Fibroblast of villous mesenchyme (primary cell): ENCODE measurements at places on chromosomes 1 and 21. TPM values are rescaled to one million over a fixed set of nuclear protein-coding genes. Genes with fewer than 3 reads are reported as not detected.

CLEC20A gene
- not detected in 2 replicates for total RNA-seq

AIM2 gene
- total RNA-seq, result 0.32 TPM in 1 of 2 replicates, not detected in the other

KRTAP10-9 gene
- total RNA-seq, result not detected in 2 replicates

MTARC2 gene
- total RNA-seq, result 2.2 and 4.2 TPM in 2 replicates

STUM gene
- under 0.01 TPM in 1 of 2 replicates, not detected in the other for total RNA-seq

RNPC3 gene
- 12.9 and 16.0 TPM in 2 replicates for total RNA-seq

FAM3B gene
- total RNA-seq, result not detected in 2 replicates

RGS1 gene
- total RNA-seq, result 0.32 TPM in 1 of 2 replicates, not detected in the other

PDXK gene
- 88.1 and 88.3 TPM in 2 replicates for total RNA-seq

MYOG gene
- not detected in 2 replicates for total RNA-seq

RAB29 gene
- 22.2 and 43.2 TPM in 2 replicates for total RNA-seq

BSND gene
- not detected in 2 replicates for total RNA-seq

NUP210L gene
- under 0.01 TPM in 1 of 2 replicates, not detected in the other for total RNA-seq

RUNX1 gene
- 21.6 and 37.4 TPM in 2 replicates for total RNA-seq

TCEA3 gene
- total RNA-seq, result 8.6 and 11.3 TPM in 2 replicates

SPRR2B gene
- not detected in 2 replicates for total RNA-seq

CXADR gene
- total RNA-seq, result 0.32 and 0.86 TPM in 2 replicates

KIF17 gene
- 0.64 and 2.2 TPM in 2 replicates for total RNA-seq

S100A7 gene
- not detected in 2 replicates for total RNA-seq

SF3B4 gene
- 13.5 and 16.4 TPM in 2 replicates for total RNA-seq

KRTAP13-2 gene
- not detected in 2 replicates for total RNA-seq

NHLH1 gene
- under 0.01 TPM in 1 of 2 replicates, not detected in the other for total RNA-seq

OR6Y1 gene
- total RNA-seq, result not detected in 2 replicates

CDK18 gene
- 1.6 and 2.2 TPM in 2 replicates for total RNA-seq

RPTN gene
- not detected in 2 replicates for total RNA-seq

COL24A1 gene
- 2.3 and 3.9 TPM in 2 replicates for total RNA-seq

NTMT2 gene
- not detected in 2 replicates for total RNA-seq

SPATA46 gene
- total RNA-seq, result not detected in 2 replicates

HIVEP3 gene
- total RNA-seq, result 0.86 and 1.6 TPM in 2 replicates

BEST4 gene
- not detected in 2 replicates for total RNA-seq

CRYAA gene
- not detected in 2 replicates for total RNA-seq

KIAA1614 gene
- 6.9 and 8.4 TPM in 2 replicates for total RNA-seq

S100B gene
- not detected in 2 replicates for total RNA-seq

CNKSR1 gene
- 0.32 TPM in 1 of 2 replicates, not detected in the other for total RNA-seq

PRAMEF1 gene
- total RNA-seq, result not detected in 2 replicates

CYP4Z1 gene
- not detected in 2 replicates for total RNA-seq

IFNAR2 gene
- total RNA-seq, result 3.9 and 5.2 TPM in 2 replicates

CATSPERE gene
- 0.64 and 1.7 TPM in 2 replicates for total RNA-seq

OR2L8 gene
- not detected in 2 replicates for total RNA-seq

S100A9 gene
- total RNA-seq, result not detected in 2 replicates

TENT5C gene
- total RNA-seq, result 4.3 and 6.1 TPM in 2 replicates

CLDN19 gene
- total RNA-seq, result not detected in 2 replicates

MRAP gene
- not detected in 2 replicates for total RNA-seq

CFAP74 gene
- not detected in 2 replicates for total RNA-seq

OR2M3 gene
- total RNA-seq, result not detected in 2 replicates

KRTAP10-8 gene
- total RNA-seq, result not detected in 2 replicates

PRELP gene
- total RNA-seq, result under 0.01 and 0.43 TPM in 2 replicates

GPR3 gene
- total RNA-seq, result 0.64 and 0.86 TPM in 2 replicates

ACOT11 gene
- 1.3 and 2.2 TPM in 2 replicates for total RNA-seq

TMOD4 gene
- not detected in 2 replicates for total RNA-seq

PTAFR gene
- under 0.01 TPM in 2 replicates for total RNA-seq

FCRL5 gene
- total RNA-seq, result not detected in 2 replicates

KIF1B gene
- total RNA-seq, result 24.8 and 36.3 TPM in 2 replicates

ACTL8 gene
- not detected in 2 replicates for total RNA-seq

CLCA1 gene
- total RNA-seq, result under 0.01 TPM in 1 of 2 replicates, not detected in the other

GJA4 gene
- not detected in 2 replicates for total RNA-seq

NBPF19 gene
- 18.0 and 22.9 TPM in 2 replicates for total RNA-seq

CD247 gene
- total RNA-seq, result not detected in 2 replicates

IVL gene
- not detected in 2 replicates for total RNA-seq

FAM76A gene
- 16.0 and 20.0 TPM in 2 replicates for total RNA-seq
